ENCODE measurements at places on chromosomes 16 and 17.

DNA sequence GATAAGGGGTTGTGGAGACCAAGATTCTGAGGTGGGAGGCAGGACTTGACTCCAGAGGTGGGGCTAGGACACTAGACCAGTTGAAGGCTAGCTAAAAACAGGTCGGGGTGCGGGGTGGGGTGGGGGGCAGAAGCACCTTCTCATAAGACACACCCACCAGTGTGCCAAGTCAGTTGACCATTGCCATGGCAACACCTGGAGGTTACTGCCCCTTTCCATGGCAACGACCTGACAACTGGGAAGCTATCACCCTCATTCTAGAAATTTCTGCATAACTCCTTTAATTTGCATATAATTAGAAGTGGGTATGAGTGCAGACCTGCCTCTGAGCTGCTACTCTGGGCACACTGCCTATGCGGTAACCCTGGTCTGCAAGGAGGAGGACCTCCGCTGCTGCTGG lies 53.9 kb upstream of the ALOX12 start:
- no peak for DNase-seq
- no peaks in the 10 kb centered on the region for H3K36me3 ChIP-seq
- no peaks in the 10 kb centered on the region for H3K27me3 ChIP-seq
- no peak overlapping the region for H3K27ac ChIP-seq
- no peak overlapping the region for H3K4me3 ChIP-seq
- H3K4me1 ChIP-seq: peaks cover 13% of the 10 kb centered on the region

- no peak overlapping the region for H3K27ac ChIP-seq
- DNase-seq: no peak
- H3K4me3 ChIP-seq: no peak overlapping the region
- H3K4me1 ChIP-seq: no peaks in the 10 kb centered on the region
- no peaks in the 10 kb centered on the region for H3K27me3 ChIP-seq
Observed at GRCh38 chr17:65388911-65389310, 172.5 kb downstream of the AXIN2 start.

DNA sequence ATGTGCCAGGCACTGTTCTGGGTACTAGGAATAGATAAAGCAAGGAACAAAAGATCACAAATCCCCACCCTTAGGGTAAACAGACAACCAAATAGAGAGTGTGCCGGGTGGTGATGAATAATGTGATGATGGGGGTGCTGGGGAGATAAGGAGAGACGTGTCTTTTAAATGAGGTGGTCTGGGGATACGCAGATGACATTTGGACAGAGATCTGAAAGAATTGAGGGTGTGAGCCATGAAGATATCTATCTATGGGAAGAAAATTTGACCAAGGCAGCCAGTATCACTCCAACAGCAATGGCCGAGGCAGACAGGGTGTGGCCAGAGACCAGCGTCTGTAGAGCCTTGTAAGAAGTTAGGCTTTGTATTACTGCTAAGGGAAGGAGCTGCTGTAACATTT lies 165.3 kb downstream of the MRTFB start:
- H3K27ac ChIP-seq: no peak overlapping the region
- no peak for DNase-seq
- peaks cover 13% of the 10 kb centered on the region for H3K4me1 ChIP-seq
- H3K36me3 ChIP-seq: peaks cover 75% of the 10 kb centered on the region
- H3K27me3 ChIP-seq: no peaks in the 10 kb centered on the region

GRCh38 chr16:53756275-53756996 lies 52.5 kb downstream of the FTO start:
- H3K27ac ChIP-seq: peak overlapping the region; percentile 13
- no peak overlapping the region for H3K4me3 ChIP-seq
- peaks cover 34% of the 10 kb centered on the region for H3K4me1 ChIP-seq

DNA sequence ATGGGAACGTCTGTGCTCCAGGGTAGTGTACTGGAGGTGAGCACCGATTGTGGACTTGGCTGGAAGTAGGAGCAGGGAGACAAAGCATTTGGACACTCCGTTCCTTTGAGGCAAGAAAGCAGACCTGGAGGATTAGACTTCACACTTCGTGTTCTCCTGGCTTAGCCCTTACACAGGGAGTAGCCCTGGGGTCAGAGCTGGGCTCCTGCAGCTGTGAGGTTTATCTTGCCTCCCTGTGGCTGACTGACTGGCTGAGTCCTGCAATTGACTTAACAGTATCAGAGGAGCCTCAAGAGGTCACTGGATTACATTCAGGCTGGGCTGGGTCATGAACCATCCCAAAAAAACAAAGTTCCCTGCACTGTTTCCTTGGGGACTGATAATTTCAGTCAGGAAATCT lies 37.1 kb downstream of the MPRIP start:
- no peak for DNase-seq
- H3K27ac ChIP-seq: no peak overlapping the region
- no peak overlapping the region for H3K4me3 ChIP-seq
- no peaks in the 10 kb centered on the region for H3K27me3 ChIP-seq

All from stomach (tissue), 19 donors.